ENCODE measurements at places on chromosomes 5 and 9.

GRCh38 chr5:68950125-68950524 is 143.7 kb upstream of the SLC30A5 start:
- no peak for DNase-seq

DNA sequence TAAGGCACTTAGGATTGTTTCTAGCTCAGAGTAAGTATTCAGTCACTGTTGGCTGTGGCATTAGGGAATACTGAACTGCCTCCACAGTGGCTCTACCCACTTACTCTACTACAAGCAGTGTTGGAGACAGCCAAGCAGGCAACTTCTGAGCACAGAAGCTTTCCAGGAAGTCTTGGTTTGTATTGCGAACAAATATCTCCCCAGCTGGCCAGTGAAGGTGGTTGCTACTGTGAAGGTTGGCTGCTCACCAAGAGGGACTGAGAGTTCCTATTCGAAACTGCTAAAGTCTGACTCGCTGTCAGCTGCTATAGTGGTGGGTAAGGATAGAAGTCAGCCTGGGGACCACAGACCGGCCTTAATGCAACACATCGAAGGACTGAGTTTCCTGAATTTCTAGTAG is 319.1 kb downstream of the KIF4B start:
- no peak for DNase-seq

DNA sequence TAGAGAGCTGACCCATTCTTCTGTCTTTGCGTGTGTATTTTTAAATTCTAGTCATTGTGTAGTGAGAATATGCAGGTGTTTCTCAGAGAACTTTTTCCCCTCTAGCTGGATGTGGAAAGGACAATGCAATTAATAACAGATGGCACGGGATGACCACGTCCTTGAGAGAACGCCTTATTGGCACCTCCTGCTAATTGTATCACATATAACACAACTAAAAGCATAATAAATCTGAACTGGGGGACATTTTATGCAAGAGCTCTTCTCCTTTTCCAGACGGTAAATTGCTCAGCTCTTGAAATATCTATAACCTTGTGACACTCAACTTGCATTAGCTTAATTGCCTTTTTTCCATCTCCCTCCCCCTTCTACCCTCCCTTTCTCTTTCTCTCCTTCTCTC is 62.9 kb upstream of the IZUMO3 start:
- no peak for DNase-seq

DNA sequence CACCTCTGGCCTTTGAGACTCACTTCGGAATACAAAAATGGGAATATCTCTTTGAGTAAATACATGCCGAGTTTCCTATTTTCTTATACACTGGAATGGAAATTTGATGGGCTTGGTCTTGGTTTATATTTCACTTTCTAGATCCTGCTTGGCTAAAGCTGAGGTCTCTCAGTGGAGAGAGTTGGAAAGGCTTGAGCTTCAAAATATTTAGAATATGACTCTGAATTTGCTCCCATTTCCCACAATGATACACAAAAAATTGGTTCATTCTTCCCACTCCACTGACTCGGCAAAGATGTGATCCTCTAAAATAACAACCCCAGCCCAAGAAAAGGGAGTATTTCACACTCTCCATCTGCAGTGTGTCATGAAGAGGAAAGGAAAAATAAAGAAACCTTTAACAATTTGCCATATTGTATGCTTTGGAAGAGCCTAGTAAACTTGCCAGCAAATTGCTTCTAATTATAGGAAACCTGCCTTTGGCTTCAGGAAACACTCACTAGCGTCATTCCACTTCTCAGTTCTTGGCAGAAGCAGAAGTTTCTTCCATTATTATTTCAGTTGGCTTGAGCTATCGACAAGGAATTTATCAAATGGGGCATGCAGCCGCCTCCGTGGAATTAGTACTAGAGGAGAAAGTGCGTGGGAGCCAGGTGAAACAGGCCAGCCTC is 302.9 kb downstream of the NSG2 start:
- peak; percentile 41 for DNase-seq

DNA sequence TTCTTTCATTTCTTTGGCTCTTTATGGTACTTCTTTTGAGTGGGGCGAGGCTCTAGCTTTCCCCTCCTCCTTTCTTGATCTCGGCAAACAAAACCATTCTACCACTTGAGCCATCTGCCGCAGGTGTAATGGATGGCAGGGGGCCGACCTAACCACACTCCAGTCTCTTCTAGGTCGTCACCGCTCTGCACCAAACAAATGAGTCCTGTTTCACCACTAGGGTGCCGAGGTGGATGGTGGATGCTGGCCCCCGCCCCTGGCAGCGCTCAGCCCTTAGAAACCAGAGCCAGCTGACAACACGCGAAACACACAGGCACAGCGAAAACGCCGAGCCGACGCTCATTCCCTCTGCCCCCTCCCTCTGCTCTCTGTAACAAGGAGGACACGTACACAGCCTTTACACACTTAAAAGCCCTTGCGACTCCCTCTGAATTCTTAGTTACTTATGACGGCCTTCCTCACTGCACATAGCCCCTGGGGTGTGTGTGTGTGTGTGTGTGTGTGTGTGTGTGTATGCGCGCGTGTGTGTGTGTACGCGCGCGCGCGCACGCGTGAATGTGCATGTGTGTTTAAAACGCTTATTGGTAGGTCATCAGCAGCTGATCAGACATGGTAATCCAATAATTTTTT is 199.4 kb downstream of the MEF2C start:
- no peak for DNase-seq

DNA sequence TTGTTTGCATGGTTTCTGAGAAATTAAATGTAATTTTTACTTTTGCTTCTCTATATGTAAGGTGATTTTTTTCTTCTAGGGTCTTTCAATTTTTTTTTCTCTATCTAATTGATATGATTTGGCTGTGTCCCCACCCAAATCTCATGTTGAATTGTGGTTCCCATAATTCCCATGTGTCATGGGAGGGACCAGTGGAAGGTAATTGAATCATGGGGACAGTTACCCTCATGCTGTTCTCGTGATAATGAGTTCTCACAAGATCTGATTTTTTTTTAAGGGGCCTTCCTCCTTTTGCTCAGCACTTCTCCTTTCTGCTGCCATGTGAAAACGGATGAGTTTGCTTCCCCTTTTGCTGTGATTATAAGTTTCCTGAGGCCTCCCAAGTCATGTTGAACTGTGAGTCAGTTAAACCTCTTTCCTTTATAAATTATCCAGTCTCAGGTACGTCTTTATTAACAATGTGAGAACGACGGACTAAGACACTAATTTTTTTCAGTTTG is 150.8 kb downstream of the MTRR start:
- DNase-seq = no peak

- peak; percentile 79 for DNase-seq
Observed at GRCh38 chr5:75236322-75237316, at the start of gene ANKRD31. Gene ANKRD31 (minus strand): TSS chr5:75236878. CDS start chr5:75236686, 192 bp downstream.

DNA sequence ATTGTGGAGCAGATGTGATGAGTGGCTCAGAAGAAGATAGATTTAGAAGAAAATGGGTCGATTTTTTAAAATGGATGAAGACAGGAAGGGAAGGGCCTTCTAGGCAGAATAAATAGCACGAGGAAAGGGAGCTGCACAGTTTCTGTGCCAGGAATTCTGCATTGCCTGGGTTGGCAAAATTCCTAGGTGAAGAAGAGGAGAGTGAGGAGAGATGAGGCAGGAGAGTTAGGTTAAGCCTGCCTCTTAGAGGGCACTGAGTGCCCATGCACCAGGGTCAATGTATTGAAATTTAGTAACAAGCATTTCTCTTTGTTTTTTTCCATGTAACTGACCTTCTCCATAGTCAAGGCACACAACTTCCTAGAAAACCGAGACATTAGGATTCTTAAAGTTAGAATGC is 159.5 kb downstream of the YTHDC2 start:
- no peak for DNase-seq

DNA sequence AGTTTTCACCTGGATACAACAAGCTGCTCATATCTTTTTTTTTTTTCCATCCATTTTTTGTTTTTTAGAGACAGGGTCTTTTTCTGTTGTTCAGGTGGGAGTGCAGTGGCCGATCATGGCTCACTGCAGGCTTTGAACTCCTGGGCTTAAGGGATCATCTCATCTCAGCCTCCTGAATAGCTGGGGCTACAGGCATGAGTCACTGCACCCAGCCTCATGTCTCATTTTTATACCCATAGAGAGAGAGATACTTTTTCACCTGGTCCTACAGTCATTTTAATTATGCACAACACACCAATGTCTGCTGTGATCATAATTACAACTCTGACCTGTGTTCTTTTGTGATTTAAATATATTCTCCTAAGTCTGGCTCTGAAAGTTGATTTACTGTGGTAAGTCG is 84.4 kb downstream of the KIF4B start:
- DNase-seq = no peak

GRCh38 chr9:84761137-84761808 is 91.7 kb downstream of the NTRK2 start:
- DNase-seq = peak; percentile 77

DNA sequence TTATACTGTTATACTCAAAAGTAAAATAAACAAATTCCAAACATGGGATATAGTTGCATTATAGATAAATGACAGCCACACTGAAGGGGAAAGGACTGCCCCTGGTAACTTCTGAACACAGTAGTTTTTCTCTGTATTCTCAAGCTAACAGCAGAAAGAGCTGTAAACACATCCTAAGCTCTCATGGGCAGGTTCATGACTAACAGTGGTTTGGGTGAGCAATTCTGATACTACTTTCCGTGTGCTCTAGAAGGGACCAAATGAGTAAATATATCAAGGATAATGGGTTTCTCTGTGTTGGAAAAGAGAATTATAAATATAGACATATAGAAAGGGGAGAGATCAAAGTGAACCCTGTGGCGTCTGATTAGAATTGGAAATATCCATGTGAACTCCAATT is 2.2 kb upstream of the LCN6 start:
- DNase-seq = no peak

DNA sequence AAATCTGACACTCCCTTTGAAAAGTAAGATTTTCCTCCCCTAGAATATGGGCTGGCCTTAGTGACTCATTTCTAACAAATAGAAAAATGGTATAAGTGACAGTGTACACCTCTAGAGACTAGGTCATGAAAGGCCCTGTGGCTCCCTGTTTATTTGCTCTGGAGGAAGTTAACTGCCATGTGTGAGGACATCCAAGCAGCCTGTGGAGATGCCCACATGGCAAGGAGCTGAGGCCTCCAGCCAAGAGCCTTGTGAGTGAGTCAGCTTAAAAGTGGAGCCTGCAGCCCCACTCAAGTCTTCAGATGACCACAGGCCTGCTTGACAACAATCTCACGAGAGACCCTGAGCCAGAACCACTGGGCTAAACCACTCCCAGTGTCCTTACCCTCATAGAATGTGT is 128.1 kb upstream of the LHFPL2 start:
- DNase-seq = no peak

DNA sequence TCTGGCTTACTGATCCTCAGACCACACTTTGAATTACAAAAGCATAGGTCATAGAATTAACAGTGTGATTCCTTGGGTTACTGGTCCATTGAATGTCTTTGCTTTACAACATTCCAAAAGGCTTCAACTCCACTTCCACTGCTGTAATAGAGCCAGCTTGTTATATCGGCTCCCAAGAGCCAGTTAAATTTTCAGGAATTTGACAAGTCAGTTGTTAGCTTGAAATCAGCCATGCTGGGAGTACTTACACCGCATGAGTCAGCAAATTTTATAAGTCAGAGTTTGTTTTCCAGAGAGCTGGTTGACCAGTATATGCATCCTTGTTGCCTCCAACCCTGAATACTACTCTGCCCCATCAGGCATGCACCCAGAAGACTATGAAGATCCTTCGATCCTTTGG is 73.1 kb downstream of the FOXB2 start:
- peak; percentile 44 for DNase-seq

GRCh38 chr5:139960723-139961383 is 82.2 kb downstream of the NRG2 start:
- no peak for DNase-seq

GRCh38 chr5:5645198-5645597 is 222.7 kb downstream of the ICE1 start:
- DNase-seq = no peak

GRCh38 chr9:5110867-5111681 is 74.4 kb downstream of the INSL6 start:
- DNase-seq = no peak

DNA sequence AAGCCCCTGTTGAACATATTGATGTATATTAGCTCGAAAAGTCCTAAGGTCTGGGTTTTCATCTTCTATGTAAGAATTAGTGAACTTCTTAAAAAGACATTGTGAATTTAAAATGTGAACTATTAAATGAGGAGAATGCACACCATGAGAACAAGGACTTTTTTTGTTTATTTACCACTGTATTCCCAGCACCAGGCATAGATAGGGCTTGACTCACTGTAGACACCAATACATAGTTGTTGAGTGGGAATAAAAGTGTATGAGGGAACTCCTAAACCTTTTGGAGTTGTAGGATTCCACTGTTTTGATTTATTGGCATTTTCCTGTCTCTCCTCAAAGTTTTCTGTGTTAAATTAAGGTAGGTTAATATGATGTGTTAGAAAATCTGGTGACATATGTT is 40.3 kb downstream of the NNT start:
- no peak for DNase-seq

DNA sequence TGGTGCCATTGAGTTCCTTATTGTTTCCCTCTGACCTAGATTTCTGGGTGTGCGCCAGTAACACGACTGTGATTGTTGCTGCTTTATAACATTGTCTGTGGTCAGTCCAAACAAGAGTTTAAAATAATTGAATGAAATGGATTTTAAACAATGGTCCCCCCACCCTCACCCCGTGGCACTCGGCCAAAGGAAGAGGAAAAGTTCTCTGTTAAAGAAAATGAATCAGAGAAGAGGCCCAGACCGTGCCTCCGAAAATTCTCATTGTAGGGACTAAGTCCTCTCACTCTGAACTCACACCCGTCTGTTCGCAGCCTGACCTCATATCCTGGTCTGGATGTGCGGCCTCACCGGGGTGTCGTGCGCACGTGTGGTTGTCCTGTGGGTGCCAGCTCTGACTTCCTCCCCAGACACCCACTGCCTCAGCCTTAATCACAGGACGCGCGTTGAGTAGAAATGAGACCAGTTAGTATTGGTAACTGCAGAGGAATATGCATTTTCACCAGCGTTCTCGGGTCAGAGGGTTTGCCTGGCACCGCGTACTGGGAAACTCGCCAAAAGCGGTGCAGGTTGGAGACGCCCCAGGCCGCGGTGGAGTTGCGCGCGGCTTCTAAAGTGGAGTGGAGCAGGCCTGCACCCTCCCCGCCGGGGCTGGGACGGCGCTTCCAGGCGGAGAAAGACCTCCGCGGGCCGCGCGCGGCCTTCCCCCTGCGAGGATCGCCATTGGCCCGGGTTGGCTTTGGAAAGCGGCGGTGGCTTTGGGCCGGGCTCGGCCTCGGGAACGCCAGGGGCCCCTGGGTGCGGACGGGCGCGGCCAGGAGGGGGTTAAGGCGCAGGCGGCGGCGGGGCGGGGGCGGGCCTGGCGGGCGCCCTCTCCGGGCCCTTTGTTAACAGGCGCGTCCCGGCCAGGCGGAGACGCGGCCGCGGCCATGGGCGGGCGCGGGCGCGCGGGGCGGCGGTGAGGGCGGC is at the start of gene ABL1:
TSS of gene ABL1 (plus strand) at position 884 of the 966 bp plus-strand sequence. CDS start 193 bp downstream, outside the sequence.
- DNase-seq = peak; percentile 71

- no peak for DNase-seq
Observed at GRCh38 chr9:4346131-4346530, 46.3 kb upstream of the GLIS3 start.
